ENCODE measurements at places on chromosomes 6 and 20.

DNA sequence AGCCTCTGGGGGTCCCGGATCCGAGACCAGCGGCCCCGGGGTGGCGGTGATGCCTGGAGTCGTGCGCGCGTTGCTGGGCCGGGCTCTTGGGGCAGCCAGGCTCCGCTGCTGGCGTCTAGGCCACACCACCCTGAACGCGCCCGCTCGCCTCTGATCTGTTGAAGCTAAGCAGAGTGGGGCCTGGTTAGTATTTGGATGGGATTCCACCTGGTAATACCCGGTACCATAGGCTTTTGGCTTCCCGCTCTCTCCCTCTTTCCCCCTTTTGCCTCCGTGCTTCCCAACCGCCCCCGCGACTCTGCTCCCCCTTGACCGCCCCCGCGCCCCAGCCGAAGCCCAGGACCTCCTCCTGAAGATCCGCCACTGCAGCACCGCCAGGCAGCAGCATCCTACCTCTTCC, 1383.5 kb upstream of the DEFB115 start:
- no peak for DNase-seq

GRCh38 chr6:131054392-131055250, 8.4 kb downstream of the EPB41L2 start:
- DNase-seq = no peak

- DNase-seq = no peak
Measured at GRCh38 chr6:17899491-17899890, 87.9 kb downstream of the KIF13A start.

- no peak for DNase-seq
Measured at GRCh38 chr20:8293750-8294149, 161.7 kb downstream of the PLCB1 start.

- no peak for DNase-seq
Measured at GRCh38 chr20:22414305-22414742, 170.0 kb downstream of the FOXA2 start.

DNA sequence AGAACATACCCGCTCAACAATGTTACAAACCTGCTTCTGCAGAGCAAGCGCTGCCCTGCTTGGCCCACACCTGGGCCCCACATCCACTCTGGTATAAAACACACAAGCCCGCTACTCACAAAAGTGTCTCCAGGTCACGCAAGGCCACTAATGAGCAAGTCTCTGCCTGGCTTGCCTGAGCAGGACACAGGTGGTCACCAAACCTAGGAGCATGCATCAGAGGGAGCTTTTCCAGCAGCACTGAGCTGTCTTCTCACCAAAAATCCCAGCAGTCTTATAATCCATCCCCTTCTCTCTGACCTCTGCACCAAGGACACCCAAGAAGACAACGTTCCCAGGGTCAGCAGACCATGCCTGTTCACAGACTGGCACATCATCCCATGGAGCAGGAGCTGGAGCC, 100.8 kb downstream of the DLL1 start:
- no peak for DNase-seq

DNA sequence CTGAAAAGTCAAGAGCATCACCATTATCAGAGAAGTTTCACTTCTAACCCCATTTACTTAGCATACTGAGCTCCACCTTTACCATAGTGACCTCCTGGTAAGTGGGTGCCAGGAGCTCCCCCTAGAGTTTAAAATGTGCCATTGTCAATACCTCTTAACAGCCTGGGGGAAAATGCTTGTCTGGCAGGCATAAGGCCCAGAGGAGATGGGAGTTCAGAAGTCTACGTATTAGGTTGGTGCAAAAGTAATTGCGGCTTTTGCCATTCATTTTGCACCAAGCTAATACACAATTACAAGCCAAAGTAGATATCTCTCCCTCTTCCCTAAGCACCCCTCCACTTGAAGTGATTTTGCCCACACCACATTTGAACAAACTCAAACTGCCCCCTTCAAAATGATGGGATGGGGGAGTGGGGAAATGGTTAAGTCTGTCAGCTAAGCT, 919.0 kb downstream of the KIF16B start:
- no peak for DNase-seq

GRCh38 chr6:166483573-166484250, 101.0 kb upstream of the MPC1 start:
- no peak for DNase-seq

GRCh38 chr6:48714699-48715098, 603.7 kb upstream of the PTCHD4 start:
- no peak for DNase-seq

GRCh38 chr6:106512048-106512967, 117.0 kb downstream of the RTN4IP1 start:
- no peak for DNase-seq

DNA sequence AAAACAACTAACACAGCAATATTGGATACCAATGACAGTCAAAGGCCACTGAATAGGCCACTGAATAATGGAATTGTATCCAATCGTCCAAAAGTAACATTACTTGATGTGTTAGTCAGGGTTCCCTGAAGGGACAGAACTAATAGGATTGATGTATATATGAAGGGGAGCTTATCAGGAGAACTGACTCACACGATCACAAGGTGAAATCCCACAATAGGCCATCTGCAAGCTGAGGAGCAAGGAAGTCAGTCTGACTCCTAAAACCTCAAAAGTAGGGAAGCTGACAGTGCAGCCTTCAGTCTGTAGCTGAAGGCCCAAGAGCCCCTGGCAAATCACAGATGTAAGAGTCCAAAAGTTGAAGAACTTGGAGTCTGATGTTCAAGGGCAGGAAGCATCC, 571.4 kb downstream of the PRKN start:
- DNase-seq = no peak

GRCh38 chr6:133100865-133101264, 140.3 kb upstream of the EYA4 start:
- DNase-seq = no peak

- DNase-seq = peak; percentile 28
Measured at GRCh38 chr6:28488916-28489365, 26.7 kb downstream of the GPX6 start.

DNA sequence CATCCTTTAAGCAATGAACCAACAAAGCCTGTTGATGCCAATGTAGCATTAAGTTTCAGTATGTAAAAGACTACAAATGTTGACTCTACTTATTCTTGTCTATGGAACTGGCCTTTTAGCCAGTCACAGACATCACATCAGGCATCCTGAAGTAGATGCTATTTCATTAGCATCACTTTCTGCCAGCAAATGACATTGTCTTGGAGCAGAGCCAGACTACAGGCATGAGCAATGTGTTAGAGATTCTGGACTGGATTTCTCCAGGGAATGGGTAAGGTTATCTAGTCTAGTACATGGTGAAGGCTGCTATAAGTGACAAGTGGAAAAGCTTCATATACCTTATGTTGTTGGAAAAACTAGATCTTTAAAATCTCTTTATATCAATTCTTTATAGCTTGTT, 142.9 kb downstream of the ADGRB3 start:
- peak; percentile 0 for DNase-seq

- DNase-seq = peak; percentile 72
Measured at GRCh38 chr6:14046476-14047068, 71.0 kb upstream of the CD83 start.

DNA sequence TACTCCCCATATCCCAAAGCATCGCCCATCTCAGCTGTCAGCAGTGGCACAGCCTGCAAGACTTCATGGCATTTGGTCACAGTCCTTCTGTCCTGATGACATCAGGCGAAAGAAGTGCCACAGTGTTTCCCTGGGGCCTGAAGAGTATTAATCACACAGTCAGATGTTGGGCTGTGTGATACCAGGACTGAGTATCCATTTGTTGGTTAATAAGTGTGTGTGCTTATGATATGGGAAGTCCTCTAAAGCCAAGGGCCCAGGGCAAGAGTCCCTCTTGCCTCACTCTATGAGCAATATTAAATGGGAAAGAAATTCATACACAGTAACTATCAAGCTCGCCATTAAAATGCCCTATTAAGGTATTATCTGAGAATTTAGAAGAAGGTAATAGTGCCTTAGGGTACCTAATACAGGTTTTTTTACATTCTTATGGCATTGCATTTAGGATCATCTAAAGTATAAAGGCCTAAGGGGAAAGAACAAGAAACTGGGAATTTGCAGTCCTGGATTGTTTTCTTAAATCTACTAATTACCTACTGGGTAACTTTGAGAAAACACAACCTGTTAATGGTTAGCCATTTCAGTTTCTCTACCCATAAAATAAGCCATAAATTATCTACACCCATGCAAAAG, 204.1 kb upstream of the PREP start:
- DNase-seq = no peak

DNA sequence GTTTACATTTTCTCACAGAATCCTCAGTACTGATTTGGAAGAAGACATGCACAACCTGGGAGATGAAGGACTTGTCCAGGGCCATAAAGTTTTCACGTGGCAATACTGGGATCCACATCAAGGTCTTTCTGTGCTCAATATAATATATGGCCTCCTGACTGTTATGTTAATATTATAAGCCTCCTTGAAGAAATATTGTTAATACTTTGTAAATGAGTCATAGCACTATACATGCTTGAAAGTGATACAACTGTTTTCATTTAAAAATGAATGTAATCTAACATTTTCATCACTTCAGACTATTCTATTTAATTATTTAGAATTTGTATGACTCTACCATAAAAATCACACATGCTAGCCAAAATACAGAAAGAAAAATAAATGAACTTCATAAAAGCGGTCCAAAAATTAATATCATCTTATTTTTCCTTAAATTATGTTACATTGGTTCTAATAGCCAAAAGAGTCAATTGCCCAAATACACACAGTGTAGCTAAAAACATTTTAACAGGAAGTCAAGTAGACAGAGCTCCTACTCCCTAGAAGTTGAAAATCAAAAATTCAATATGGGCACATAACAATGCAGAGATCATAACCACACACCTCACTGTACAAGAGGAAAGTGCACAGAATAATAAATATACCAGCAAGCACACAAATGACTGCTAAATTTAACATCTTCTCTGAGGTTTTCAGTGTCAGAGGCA, 188.0 kb upstream of the HDDC2 start:
- DNase-seq = no peak

GRCh38 chr6:15663130-15663871, 473 bp upstream of the DTNBP1 start:
- DNase-seq = no peak

DNA sequence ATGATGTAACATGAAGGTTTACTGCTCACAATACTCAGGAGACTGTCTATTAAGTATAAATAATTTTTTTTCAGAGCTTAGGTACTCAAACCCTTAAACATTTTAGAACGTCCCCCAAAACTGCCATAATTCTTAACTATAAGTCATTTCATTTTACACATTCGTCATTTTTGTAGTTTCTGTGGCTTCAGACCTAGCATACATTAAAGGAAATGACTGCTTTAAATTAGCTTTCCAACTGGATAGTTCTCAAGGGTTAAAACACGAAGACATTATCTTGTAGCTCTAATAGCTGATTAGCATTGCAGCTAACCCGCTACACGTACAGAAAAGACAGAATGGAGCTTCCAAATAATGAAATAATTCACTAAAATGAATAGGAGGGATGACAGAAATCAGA, 24.9 kb upstream of the PLN start:
- no peak for DNase-seq

DNA sequence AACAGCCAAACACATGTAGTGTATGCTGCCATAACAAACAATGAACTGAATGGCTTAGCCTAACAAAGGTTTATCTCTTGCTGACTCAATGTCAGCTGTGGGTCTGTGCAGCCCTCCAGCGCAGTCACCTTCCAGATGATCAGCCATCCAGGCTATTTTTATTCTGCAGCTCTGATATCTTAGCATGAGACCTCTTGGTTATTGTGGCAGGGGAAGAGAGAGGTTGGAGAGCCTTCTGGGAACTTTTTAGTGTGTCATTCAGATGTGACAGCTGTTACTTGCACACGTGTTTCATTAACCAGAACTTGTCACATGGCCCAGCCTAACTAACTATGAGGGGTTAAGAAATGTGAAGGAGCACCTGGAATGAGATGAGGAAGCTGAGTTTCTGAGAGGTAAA, 202.5 kb downstream of the DHX35 start:
- DNase-seq = no peak

GRCh38 chr6:110645685-110646418, 169.4 kb downstream of the CDK19 start:
- DNase-seq = no peak

- DNase-seq = peak; percentile 80
Measured at GRCh38 chr20:43942667-43943285, 28.1 kb downstream of the TOX2 start.

DNA sequence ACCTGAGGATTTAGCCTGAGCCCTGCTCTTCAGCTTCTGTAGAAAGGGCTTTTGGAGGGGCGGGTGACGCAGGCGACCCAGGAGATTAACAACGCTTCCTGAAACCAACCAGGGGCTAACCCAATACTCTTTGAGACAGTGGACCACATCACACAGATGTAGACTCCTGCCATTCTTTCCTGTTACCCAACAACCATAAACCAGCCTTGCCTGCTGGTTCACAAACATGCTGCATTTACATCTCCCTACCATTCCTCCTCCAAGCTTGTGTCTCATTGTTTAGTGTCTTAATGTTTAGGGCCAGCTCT, 28.3 kb downstream of the PPP1R16B start:
- DNase-seq = no peak

DNA sequence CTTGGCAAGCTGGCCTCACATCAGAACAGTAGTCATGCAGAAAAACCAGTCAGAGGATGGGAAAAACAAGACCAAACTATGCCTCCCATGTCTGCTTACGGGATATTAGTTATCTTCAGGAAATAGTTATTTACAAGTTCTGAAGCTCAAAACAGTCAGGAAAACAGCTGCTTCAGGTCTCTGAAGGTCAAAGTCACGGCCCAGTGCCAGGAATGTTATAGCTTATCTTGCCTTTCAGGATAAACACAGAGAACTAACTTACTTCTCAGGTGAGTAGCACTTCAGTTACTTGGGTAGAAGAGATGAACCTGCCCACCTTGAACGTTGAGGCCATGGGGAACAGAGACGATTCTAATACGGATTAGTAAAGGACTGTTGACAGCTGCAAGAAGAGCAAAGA, 310.7 kb downstream of the KIF16B start:
- no peak for DNase-seq

- no peak for DNase-seq
Measured at GRCh38 chr20:56996533-56996932, 269.9 kb downstream of the BMP7 start.

GRCh38 chr6:133275213-133275612, 34.1 kb downstream of the EYA4 start:
- DNase-seq = no peak

All from HTR-8/SVneo (cell line).